ENCODE measurements at places on chromosomes 5 and 9.

GRCh38 chr5:53932351-53932750 lies 371.9 kb downstream of the NDUFS4 start:
- no peak for DNase-seq

DNA sequence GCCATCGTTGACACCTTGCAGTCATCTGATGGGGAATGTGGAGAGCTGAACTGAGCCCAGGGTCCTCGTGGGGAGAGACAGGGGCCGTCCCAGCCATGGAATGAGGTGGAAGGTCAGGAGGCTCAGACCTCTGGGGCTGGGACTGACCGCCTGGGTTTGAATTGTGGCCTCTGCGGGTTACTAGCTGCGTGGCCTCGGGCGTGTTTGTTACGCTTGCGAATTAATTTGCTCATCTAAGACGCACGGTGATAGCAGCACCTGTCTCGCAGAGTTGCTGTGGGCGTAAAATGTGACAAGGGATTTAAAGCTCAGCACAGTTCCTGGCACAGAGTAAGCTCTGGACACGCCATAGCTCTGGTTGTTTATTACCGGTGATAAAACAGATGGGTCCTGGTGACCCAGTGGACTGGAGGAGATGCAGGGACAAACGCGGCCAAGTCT lies 19.4 kb upstream of the DAB2IP start:
- no peak for DNase-seq

GRCh38 chr5:172534229-172535107 lies 80.1 kb upstream of the SH3PXD2B start:
- DNase-seq = no peak

DNA sequence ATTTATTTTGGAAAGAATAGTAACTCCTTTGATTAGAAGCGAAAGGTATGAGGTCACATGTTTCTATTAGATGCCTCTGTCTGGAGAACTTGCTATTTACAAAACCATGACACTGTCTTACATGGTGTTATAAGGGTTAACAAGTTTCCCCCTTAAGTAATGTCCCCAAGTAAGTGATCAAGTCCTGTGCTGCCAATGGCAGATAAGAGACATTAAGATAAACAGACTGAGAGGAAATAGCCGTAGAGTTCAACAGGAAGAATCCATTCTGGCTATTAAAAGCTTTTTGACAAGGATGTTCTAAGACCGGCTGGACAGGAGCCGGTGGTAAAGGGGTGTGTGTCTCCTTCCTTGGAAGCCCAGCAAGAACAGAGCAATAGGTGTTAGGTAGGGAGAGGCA lies 257.5 kb downstream of the GADD45G start:
- DNase-seq = peak; percentile 78

DNA sequence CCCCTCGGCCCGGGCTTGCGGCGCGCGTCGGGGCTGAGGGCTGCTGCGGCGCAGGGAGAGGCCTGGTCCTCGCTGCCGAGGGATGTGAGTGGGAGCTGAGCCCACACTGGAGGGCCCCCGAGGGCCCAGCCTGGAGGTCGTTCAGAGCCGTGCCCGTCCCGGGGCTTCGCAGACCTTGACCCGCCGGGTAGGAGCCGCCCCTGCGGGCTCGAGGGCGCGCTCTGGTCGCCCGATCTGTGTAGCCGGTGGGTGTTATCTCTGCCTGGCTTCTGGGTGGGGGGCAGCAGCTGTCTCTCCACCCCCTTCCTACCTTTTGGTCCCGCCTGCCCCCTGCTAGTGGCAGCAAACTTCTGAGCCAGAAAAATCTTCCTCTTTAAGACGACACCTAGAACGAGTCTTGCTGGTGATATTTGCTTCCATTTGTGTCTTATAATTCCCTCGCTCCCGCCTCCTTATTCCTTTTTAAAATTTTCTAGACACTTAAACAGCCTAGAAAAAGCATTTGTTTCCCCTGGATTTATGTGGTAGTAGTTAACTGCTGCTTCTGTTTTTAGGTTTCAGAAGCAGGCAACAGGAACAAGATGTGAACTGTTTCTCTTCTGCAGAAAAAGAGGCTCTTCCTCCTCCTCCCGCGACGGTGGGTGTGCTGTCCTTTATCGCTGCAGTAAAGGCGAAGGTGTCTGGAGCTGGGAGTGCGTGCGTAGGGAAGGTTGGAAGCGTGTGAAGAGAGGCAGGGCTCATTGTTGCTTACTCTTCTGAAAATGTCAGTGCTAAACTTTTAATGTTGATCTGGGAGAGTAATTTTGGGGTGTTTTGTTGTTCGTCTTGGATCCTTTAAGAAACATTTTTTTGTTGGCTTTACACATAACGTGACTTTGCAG lies 554 bp downstream of the JAK2 start:
- peak; percentile 84 for DNase-seq

- peak; percentile 71 for DNase-seq
Observed at GRCh38 chr9:2125906-2126305, 110.8 kb downstream of the SMARCA2 start.

DNA sequence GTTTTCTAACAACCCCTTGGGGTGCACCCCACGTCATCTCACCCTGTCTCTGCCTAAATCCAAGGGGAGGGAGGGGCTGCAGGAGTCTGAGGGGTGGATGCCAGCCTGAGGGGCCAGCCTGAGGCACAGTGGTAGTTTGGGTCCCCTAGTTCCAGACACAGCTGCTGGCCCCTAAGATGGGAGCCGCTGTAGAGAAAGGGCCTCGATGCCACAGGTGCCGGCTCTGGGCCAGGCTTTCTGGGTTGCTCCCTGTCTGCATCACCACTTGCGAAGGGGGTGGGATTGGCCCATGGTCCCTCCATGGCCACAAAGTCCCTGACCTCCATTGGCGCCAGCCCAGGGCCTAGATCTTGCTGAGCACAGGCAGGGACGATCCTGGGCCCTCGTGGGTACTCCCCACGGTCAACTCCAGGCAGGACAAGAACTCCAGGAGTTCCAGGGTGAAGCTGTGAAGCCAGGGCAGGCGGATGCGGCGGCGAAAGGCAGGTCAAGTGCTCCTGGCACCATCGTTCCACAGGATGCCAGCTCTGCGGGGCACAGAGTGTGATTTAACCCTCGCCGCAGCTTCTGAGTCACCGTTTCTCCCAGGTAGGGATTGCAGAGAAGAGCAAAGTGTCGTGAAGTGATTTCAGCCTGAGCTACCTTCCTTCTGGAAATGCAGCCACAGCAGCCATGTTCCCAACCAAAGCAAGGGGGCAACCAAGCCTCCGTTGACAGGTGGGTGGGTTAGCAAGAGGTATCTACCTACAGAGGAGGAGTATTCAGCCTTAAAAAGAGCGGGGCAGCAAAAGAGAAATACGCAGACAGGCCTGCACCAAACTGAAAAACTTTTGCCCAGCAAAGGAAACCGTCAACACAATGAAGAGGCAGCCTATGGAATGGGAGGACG lies 41.6 kb upstream of the EXOC3 start:
- DNase-seq = no peak

DNA sequence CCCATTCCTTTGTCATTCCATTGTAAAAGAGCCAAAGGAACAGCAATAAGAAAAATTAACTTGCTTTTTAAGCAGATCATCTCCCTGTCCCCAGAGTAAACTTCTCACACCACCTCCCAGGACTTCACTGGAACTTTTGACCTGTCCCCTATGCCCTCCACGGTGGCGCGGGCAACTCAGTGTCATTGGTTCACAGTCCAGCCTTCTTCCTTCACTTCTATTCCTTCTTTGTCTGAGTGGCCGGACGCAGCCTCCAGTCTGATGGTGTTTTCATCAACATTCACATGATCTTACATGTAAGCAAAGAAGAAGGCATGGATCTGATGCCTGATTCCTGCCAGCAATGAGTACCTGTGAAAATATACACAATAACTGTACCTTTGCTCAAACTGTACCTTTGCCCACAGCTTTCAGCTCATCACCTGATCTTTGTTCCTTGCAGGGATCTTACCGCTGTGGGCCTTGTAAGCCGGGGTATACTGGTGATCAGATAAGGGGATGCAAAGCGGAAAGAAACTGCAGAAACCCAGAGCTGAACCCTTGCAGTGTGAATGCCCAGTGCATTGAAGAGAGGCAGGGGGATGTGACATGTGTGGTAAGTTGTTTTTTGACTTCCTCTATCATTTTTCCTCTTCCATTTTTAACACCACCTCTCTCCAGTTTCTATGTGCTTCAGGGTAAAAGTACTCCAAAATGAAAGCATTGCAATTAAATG lies 32.5 kb downstream of the THBS4 start:
- peak; percentile 55 for DNase-seq

- peak; percentile 52 for DNase-seq
Observed at GRCh38 chr5:86623785-86624483, 6.2 kb downstream of the COX7C start.

GRCh38 chr5:54621048-54621447 lies 103.5 kb downstream of the SNX18 start:
- DNase-seq = no peak

DNA sequence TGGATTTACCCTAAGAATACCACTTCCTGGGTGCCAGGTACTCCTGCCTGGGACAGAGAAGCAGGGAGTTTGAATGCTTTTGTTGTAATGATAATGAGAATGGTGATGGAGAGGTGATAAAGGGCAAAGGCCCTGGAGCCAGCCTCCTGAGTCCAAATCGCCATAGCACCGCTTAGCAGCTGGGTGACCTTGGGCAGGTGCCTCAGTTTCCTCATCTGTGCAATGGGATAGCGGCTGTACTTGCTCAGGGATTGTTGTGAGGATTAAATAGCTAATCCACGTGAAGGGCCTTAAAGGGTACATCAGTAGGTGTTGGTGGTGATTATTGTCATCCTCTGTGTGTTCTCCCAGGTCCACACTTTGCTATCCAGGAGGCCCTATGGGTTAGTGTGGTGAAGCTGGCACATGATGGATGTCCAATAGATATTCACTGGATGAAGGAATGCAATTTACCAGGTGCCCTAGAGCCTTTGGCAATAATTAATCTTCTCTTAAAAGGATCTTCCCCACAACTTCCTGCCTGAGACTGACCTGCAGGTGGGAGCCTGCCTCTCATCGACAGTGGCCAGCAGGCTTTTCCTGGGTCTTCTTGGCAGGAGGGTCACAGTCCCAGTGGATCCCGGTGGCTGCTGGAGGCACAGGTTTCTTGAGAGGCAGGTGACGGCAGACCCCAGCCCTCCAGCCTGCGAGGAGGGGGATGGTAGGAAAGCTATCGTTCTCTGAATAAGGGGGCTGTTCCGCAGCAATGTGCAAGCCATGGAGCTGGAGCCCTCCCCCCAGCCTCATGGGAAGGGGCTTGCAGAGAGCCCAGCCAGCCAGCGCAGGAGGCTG lies 160.2 kb downstream of the MACROH2A1 start:
- DNase-seq = no peak

DNA sequence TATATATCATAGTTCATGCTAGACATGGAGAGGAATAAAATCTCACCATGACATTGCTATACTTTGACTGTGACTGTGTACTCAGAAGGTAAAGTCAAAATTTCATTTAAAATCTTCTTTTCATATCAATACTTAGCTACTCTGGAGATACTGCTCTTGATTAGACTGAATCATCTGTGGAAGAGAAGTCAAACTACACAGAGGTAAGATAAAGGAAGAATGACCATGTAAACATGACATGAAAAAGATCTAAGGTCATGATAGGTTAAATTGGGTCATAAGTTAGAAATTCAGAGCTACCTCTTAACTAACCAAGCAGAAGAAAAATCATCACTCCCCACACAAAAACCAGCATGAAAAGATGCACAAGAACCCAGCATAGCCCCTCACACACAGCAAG lies 44.8 kb upstream of the RLN1 start:
- peak; percentile 27 for DNase-seq

DNA sequence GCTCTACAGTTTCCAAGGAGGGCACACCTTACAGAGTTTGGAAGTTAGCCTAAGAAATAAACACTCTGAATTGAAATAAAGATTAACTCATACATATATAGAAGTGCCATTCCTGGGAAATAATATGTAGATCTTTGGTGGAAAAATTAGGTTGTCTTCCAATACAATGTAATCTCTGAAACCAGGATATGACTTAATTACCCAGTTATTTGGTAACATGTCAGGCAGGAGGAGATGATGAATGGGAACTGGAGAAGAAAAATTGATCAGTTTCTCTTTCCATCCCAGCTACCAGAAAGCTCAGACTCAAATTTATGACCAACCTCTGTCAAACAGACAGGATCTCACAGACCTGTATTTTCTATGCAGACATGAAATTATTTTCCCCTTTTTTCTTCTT lies 215.2 kb upstream of the SNX2 start:
- no peak for DNase-seq

DNA sequence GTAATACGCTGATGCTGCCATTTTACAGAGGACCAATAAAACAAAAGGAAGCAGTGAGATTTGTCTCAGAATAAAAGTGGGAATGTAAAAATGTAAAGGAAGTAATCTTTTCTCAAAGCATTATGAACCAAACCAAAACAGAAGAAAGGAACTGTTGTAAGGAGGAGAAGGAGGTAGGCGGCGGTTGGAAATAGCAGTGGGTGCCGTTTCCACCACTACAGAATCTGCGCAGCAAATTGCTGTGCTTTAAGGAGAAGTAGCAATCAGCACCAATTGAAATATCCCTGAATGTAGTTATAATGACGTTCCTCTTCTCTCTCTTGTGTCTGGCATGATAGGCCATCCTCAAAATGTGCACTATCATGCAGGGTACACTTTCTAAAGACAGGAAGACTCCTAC lies 455.1 kb upstream of the TLE4 start:
- no peak for DNase-seq

GRCh38 chr5:115179394-115180164 lies 9.9 kb upstream of the TRIM36 start:
- no peak for DNase-seq

DNA sequence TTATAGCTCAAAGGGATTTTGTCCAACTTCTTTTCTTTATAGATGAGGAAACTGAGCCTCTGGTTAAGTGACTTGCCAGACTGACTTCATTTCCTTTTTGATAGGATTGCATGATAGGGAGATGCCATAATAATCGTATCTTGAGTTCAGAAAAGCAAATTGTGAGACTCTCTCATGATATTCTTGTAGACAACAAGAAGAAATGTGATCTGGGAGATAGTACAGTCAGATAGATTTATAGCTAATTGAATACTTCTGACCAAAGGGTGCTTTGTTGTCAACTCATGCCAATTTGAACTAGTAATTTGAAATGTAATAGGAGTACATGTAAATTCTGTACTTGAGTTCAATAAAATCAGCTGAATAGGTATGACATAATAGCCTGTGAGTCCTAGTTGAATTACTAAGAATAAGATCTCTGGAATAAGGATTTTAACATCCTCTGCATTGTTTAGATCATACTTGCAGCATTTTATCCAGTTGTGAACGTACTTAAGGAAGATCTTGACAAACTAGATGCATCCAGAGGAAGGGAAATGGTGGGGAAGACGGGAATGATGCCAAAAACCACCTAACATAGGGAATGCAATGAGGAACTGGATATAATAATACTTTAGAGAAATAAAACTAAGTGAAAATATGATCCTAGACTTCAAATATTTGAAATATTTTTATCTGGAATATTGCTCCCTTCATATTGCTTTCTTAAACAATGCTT lies 25.5 kb downstream of the CWC27 start:
- peak; percentile 3 for DNase-seq

- peak; percentile 57 for DNase-seq
Observed at GRCh38 chr5:93622240-93622885, 39.3 kb downstream of the NR2F1 start.

DNA sequence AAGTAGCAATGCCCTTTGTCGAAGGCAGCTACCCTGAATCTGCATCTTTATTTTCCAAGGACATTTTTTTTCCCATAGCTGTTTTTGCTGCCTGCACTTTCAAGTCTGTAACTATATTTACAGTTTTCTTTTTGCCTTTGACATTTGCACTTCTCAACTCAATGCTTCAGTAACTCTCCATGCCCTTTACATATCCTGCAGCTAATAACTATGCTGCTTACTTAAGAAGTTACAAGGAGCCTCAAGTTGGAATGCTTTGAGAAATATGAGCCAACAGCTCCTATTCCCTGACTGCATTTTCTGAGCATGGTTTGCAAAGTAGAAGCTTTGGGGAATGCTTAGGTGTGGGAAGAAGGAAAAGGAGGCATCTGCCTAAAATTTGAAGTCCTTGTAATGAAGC lies 194.8 kb upstream of the TRPC7 start:
- DNase-seq = no peak
